Karpas-422 (cell line): ENCODE measurements at places on chromosomes 7 and 10. TPM values are rescaled to one million over a fixed set of nuclear protein-coding genes. Genes with fewer than 3 reads are reported as not detected.

The CLEC5A gene
- not detected in 2 replicates for total RNA-seq

The C10orf67 gene
- total RNA-seq, result not detected in 2 replicates

The CCZ1B gene
- 76.5 and 87.2 TPM in 2 replicates for total RNA-seq

The SBDS gene
- 15.0 and 17.5 TPM in 2 replicates for total RNA-seq

The SYT15 gene
- total RNA-seq, result 0.60 TPM in 1 of 2 replicates, not detected in the other

DNA sequence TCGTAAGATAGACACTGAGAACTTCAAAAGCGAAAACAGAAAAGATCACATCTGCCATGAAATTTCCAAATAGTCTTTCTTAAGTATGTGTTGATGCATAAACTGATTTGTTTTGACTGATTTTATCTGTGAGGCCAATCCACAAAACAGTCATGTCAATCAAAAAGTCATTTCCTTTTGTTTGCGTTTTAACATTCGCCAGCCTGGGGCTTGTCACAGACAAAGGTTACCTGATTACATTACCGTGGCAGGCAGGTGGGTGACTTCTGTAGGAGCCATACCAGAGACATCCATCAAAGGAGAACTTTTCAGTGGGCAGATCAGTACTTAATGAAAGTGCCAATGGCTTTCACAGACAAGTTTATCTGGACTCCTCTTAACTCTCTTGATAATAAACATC is 45.5 kb upstream of the BET1 start:
- H3K36me3 ChIP-seq, result no peaks in the 10 kb centered on the region
- no peak for DNase-seq
- H3K4me3 ChIP-seq, result no peak overlapping the region
- H3K4me1 ChIP-seq, result peaks cover 23% of the 10 kb centered on the region
- no peak overlapping the region for H3K27ac ChIP-seq
- no peaks in the 10 kb centered on the region for H3K27me3 ChIP-seq

- H3K27me3 ChIP-seq, result 0 out of 2 replicates have a peak, but pooled peaks cover 3% of the 10 kb centered on the region
- H3K4me1 ChIP-seq, result no peaks in the 10 kb centered on the region
- no peak overlapping the region for H3K4me3 ChIP-seq
Measured at GRCh38 chr7:31893365-31893764, 176.8 kb downstream of the PDE1C start.

- H3K4me1 ChIP-seq, result no peaks in the 10 kb centered on the region
- no peaks in the 10 kb centered on the region for H3K27me3 ChIP-seq
- DNase-seq, result no peak
Measured at GRCh38 chr7:23981314-23981713, 271.3 kb downstream of the STK31 start.

DNA sequence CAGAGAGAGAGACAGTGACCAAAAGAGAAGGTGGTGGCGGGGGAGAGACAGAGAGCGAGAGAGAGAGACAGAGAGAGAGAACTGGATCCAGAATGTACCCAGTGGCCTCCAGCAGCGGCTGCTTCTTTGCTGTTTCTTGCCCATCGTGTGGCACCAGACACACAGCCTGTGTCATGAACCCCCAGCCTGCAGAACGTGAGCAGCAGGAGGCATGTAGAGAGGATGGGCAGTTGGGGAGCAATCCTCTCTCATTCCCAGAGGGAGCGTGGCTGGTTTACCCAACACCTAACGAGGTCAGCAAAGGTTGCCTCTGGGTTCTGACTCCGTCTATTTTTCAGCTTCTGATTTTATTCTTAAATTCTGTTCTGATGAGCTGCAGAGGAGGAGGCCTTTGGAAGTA is 168.1 kb downstream of the ADARB2 start:
- no peaks in the 10 kb centered on the region for H3K4me1 ChIP-seq
- no peak overlapping the region for H3K4me3 ChIP-seq
- H3K27ac ChIP-seq, result no peak overlapping the region
- DNase-seq, result no peak

- H3K36me3 ChIP-seq, result no peaks in the 10 kb centered on the region
- H3K27me3 ChIP-seq, result no peaks in the 10 kb centered on the region
Measured at GRCh38 chr10:79941585-79942210, 7.2 kb downstream of the SFTPD start.
